ENCODE measurements at places on chromosomes 4 and X.
A peak's percentile ranks its signal among the peaks of the same experiment; 100 is the strongest.

GRCh38 chr4:159542296-159542695 lies 439.4 kb downstream of the RAPGEF2 start:
- no peak for DNase-seq

- DNase-seq, result no peak
Observed at GRCh38 chrX:134171661-134172587, 65.1 kb upstream of the CCDC160 start.

DNA sequence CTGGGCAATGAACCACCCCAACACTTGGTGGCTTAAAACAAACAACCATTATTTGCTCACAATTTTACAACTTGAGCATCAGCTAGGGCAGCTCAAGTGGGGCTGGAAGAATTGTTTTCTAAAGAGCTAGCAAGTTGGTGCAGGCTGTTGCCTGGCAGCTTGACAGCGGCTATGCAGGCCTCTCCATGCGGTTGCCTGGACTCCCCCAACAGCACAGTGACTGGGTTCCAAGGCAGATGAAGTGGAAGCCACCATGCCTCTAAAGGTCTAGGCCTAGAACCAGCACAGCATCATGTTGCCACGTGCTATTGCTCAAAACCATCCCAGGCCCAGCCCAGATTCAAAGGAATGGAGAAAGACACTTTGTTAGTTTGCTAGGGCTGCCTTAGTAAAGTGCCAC lies 114.8 kb downstream of the BCOR start:
- DNase-seq, result no peak

DNA sequence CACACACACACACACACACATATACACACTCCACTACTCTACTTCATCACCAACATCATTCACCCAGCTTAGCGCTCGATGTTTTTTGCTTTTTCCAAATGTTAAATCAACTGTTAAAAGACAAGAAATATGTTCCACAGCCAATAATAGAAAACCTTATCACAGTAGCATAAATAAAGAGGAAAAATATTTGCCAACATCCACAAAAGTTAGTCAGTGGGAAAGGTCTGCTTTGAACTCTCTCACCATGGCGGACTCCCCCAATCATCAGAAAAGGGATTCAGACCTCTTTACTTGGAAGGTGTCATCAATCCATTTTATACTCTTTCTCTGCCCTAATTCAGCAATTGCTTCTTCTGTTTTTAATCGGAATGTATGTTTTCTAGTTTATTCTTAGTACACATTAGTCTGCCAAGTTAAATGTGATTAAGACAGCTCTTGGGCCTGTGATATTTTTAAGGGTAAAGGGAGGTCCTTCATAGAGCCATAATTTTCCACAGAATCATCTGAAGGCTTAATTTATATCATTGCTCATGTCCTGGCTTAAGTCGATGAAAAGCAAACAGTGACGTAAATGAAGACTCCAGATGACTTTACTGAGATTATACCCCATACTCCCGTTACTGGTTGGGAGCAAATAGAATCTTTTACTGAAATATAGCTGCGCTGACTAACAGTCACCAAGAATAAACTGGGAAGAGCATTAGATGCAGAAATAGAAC lies 29.7 kb upstream of the LGI2 start:
- no peak for DNase-seq

GRCh38 chrX:72430405-72430968 lies 124.8 kb upstream of the CITED1 start:
- no peak for DNase-seq

- no peak for DNase-seq
Observed at GRCh38 chr4:75786526-75786925, 62.1 kb downstream of the USO1 start.

DNA sequence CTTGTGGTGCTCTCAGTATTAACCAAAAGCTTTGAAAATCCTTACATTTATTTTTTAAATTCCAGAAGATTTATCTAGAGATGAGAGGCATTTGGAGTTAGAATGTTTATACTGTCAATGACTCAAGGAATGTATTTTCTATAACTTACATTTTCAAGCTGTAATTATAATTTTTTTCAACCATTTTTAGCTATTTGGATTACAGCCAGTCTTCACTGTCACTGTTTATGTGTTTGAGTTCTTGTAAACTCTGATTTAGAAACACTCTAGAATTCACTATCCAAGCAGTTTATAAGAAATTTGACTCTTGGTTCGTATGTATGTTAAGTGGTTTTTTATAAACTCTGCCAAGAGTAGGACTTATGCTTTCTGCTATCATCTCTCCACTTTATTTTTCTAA lies 36.7 kb upstream of the GUCY1A1 start:
- no peak for DNase-seq

DNA sequence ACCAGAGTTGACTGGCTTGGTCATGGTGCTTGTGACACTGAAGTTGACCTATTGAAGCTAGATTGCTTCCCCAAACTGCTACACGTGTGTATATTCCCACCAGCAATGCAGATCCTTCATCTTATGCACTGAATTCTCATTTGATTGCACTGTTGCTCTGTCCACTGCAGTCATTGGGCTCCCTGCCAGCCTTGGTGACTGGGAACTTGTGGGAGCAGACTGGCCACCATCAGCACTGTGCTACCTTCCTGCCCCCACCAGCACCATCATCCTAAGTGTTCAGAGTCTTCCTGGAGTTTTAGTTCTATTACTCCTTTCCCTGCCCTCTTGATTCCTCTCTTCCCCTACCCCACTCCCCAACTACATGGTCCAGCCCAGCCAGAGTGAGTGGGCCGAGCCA lies 117.7 kb upstream of the PRPS2 start:
- no peak for DNase-seq

GRCh38 chr4:101678180-101678579 lies 112.3 kb upstream of the BANK1 start:
- DNase-seq, result no peak

- no peak for DNase-seq
Observed at GRCh38 chr4:32858361-32858760, 2138.2 kb downstream of the PCDH7 start.

- DNase-seq, result no peak
Observed at GRCh38 chr4:99657798-99658197, at the start of gene C4orf54. TSS of gene C4orf54 (minus strand) at chr4:99657828. CDS start at chr4:99654648, 3,180 bp downstream.

GRCh38 chrX:132749406-132749805 lies 209.0 kb downstream of the HS6ST2 start:
- DNase-seq, result no peak

GRCh38 chr4:54937501-54937900 lies 187.9 kb downstream of the KDR start:
- no peak for DNase-seq

GRCh38 chr4:82825425-82825824 lies 26.8 kb upstream of the SCD5 start:
- DNase-seq, result no peak

- DNase-seq, result no peak
Observed at GRCh38 chr4:6987588-6987961, 55.6 kb upstream of the TADA2B start.

DNA sequence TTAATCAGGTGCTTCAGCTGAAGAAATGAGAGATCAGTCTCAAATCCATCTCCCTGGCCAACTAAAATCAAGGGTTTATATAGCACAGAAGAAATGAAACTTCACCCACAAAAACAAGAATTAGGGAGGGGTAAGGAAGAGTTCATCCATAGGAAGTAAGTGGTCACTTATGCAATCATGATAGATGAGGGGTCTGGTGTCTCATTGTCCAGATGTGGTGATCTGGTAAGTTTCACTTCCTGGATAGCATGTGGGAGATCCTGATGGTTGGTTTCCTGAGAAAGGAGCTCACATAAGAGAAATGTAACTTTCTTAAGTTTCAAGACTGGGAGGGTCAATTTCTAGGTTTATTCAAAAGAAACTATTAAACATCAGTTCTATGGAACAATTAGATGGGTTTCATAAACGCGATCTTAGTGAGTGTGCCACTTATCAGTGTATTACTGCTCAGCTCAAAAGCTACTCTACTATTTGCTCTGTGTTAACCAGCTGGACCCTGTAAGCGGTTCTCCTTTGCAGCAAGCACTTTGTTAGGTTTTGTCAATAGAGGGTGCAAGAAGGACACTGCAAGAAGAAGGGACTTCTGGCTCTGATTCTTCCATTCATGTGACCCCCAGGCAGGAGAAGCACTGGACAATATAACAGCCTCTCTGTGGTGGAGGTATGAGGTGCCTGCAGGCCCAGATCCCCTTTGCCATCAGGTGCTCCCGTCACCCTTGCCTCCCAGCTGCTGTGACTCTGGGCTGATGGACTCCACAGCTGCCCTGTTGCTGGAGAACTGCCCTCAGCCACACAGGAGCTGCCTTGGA lies 35.4 kb upstream of the HPSE start:
- DNase-seq, result no peak

DNA sequence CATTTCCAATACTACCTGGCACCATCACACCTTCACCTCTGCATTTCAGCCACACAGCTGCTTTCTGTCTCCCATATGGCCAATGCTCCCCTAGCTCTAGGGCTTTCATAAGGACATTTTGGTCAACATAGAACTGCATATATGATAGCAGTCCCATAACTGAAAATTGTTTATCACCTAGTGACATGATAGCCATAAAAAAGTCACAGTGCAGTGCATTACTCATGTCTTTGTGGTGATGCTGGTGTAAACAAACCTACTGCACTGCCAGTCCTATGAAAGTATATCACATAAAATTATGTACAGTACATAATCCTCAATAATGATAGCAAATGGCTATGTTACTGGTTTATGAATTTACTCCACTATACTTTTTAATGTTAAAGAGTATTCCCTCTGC lies 221.0 kb downstream of the NAF1 start:
- no peak for DNase-seq

DNA sequence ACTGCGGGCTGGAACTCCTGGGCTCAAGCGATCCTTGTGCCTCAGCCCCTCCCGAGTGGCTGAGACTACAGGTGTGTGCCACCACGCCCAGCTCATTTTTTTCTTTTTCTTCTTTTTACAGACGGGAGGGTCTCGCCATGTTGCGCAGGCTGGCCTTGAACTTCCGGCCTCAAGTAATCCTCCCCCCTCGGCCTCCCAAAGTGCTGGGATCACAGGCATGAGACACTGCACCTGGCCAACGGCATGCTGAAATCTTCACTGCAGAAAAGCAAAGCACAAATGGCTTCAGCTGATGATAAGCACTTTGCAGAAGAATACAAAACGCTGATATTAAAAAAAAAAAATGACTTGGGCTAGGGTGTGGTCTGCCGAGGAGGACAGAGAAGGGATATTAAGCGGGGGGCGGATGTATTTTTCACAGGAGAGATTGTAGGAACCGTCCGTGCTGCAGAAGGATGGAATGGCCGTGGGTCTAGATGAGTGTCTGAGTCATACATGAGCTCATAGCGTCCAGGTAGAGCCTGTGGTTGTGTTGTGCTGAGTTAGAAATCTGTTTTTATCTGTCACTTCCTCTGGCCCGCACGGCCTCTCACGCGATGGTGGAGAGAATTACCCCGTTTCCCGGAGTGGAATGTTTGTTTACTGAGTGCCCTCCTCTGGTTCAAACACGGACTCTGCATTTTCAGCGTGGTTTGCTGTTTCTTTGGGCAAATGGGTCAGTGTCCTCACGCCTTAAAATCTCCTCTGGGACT lies 8.5 kb upstream of the AKAP17A start:
- DNase-seq, result no peak

DNA sequence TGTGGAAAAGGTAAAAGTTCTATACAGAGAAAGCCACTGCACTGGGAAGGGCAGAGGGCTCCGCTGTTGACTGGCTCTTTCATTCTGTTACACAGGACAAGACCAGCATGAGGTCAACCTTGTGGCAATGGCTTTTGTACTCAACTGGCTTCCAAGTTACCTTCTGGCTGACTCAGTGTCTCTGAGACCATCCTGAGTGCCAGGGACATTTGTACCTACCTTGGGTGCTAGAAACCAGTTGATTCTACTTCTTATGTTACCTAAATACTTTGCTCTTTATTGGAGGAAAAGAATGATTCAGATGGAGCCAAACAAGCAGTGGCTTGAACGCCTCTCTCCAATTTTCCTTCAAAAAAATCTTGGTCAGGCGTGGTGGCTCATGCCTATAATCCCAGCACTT lies 123.2 kb downstream of the RBM47 start:
- DNase-seq, result no peak

- no peak for DNase-seq
Observed at GRCh38 chrX:136650811-136651210, 2.9 kb downstream of the CD40LG start.

DNA sequence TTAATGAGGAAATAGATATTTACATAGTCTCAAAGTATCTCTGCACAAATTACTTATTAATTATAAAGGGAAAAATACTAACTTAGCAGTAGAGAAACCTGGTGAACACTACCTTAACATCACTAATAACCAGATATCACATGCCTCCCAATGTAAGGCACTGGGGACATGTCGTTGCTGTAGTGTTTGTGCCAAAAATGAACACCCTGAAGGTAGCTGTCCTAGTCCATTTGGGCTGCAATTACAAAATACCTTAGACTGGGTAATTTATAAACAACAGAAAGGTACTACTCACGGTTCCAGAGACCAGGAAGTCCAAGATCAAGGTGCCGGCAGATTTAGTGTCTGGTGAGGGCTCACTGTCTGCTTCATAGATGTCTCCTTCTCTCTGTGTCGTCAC lies 10.7 kb upstream of the MPC1L start:
- DNase-seq, result no peak

GRCh38 chr4:132479543-132479942 lies 669.6 kb upstream of the PCDH10 start:
- DNase-seq, result no peak

DNA sequence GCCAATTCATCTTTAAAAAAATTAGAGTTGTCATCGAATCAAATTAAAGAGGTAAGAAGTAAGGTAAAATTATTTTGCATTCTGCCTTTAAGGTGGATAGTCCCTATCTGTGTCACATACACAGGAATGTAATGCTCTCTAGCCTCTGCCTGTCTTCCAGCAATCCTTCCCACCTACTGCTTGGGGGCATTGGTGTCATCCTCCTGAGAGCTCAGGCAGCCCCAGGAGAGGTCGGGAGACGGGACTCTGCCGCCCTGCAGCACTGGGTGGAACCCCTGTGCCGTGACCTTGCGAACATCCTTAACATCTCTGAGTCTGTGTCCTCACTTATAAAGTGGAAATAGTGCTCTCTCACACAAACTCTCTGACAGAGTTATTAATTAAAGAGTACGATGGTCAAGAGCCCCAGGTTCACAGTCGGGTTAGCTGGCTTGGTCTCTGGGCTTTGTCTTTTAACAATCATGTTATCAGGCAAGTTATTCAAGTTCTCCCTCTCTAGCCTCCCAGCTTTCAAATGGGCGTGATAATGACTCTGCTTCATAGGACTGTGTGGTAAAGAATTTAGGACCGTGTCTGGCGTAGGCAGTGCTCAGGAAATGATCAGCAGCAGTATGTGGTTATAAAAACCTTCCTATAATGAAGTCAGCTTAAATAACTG lies 10.2 kb downstream of the TLR3 start:
- DNase-seq, result no peak

- DNase-seq, result no peak
Observed at GRCh38 chrX:118528071-118528737, 32.6 kb downstream of the DOCK11 start.

- DNase-seq, result peak; percentile 36
Observed at GRCh38 chr4:159487284-159487747, 384.4 kb downstream of the RAPGEF2 start.

- peak; percentile 19 for DNase-seq
Observed at GRCh38 chr4:47933840-47934239, 19.5 kb upstream of the NFXL1 start.

- no peak for DNase-seq
Observed at GRCh38 chrX:17226736-17227135, 148.3 kb upstream of the NHS start.
